ENCODE measurements at places on chromosomes 6 and 20.
A peak's percentile ranks its signal among the peaks of the same experiment; 100 is the strongest.

DNA sequence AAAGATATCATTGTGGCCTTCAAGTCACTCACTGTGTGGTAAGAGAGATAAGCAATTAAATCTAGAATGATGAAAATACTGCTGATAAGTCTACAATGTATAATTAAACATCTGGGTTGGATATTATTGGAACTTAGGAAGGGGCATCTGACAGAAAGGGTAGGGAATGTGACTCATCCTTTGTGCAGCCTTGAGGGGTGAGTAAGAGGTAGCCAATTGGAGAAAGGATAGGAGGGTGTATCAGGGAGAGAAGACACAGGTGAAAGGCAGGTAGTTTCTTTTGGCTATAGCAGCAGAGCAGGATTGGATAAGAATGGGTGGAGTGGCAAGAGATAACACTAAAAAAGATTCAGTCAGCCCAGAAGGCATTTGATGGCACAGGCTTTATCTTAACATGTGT lies 182.0 kb downstream of the COL21A1 start:
- no peak overlapping the region for H3K27ac ChIP-seq
- H3K4me3 ChIP-seq = no peak overlapping the region
- no peaks in the 10 kb centered on the region for H3K36me3 ChIP-seq
- no peak for DNase-seq
- peaks cover 20% of the 10 kb centered on the region for H3K4me1 ChIP-seq
- H3K27me3 ChIP-seq = no peaks in the 10 kb centered on the region

DNA sequence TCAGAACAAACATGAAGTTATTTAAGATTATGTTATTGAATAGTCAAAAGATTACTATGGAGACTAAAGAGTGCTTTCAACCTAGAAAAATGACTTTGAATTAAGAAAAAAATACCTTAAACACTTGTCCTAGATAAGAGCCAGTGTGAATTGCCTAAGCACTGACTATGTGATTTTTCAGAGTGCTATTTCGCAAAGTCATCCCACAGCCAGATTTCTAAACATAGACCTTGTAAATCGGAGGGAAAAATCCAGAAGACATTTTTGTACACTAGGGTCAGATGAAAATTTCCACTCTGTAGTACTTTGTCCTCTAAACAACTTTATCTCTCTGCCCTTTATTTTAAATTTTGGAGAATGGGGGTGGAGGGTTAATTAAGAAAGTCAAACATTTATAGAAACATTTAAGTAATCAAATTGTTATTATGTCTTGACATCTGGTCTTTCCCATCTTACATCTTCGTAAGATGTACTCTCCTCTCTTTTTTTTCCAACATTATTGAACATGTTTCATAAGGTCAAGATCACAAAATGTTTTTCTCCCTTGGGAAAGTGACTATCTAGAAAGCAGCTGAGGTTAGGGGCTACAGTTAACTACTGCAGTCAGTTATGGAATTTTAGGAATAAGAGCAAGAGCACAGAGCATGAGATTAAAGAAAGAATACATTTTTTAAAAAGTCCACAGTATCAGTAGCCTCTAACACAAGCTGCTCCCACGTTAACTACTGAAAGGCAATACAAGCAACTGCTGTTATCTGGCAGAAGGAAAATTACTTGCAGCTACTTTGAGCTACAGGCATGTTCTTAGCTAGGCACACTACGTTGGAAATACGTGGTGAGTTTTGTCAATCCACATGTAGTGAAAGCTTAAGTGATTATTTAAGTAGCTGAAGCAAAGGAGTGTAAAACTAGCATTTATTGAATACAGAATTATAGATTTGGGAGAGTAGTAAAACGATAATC lies 648.5 kb downstream of the HTR1B start:
- peak overlapping the region; percentile 7 for H3K4me3 ChIP-seq
- H3K4me1 ChIP-seq = peaks cover 13% of the 10 kb centered on the region
- DNase-seq = no peak
- H3K27me3 ChIP-seq = no peaks in the 10 kb centered on the region
- no peaks in the 10 kb centered on the region for H3K36me3 ChIP-seq

- H3K27me3 ChIP-seq = no peaks in the 10 kb centered on the region
- H3K4me3 ChIP-seq = no peak overlapping the region
- no peak for DNase-seq
- H3K36me3 ChIP-seq = no peaks in the 10 kb centered on the region
- no peak overlapping the region for H3K27ac ChIP-seq
Measured at GRCh38 chr6:112752791-112753190, 405.7 kb downstream of the RFPL4B start.

- no peak overlapping the region for H3K27ac ChIP-seq
- H3K27me3 ChIP-seq = no peaks in the 10 kb centered on the region
- DNase-seq = no peak
- H3K36me3 ChIP-seq = peaks cover 14% of the 10 kb centered on the region
Measured at GRCh38 chr20:62878244-62879038, 16.8 kb upstream of the TCFL5 start.

GRCh38 chr6:35195120-35195780 lies 18.5 kb upstream of the SCUBE3 start:
- no peak overlapping the region for H3K4me3 ChIP-seq
- H3K27ac ChIP-seq = no peak overlapping the region
- DNase-seq = no peak
- H3K27me3 ChIP-seq = no peaks in the 10 kb centered on the region
- H3K36me3 ChIP-seq = no peaks in the 10 kb centered on the region
- H3K4me1 ChIP-seq = peaks cover 6% of the 10 kb centered on the region

GRCh38 chr6:116008470-116009243 lies 52.0 kb downstream of the FRK start:
- no peaks in the 10 kb centered on the region for H3K36me3 ChIP-seq
- peak; percentile 16 for DNase-seq
- H3K27me3 ChIP-seq = no peaks in the 10 kb centered on the region

DNA sequence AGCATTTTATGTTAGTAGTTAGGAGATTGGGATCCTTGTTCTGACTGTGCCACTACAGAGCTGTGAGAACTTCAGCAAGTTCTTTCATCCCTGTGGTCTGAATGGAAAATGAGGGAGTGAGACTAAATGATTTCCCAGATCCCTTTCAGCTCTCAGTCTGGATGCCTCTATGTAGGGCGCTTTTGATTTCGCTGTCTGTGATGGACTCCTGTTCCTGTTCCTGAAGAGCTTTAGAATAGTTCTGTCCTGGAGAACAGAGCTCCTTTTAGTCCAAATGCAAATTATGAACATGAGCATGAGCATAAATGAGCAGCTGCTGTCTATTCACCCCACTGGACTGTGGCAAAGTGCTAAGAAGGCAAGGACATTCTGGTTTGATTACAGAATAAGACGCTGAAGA lies 61.4 kb upstream of the NT5E start:
- no peaks in the 10 kb centered on the region for H3K27me3 ChIP-seq
- no peak for DNase-seq
- no peak overlapping the region for H3K4me3 ChIP-seq
- no peak overlapping the region for H3K27ac ChIP-seq

- no peak for DNase-seq
- no peak overlapping the region for H3K4me3 ChIP-seq
- no peaks in the 10 kb centered on the region for H3K27me3 ChIP-seq
- no peaks in the 10 kb centered on the region for H3K36me3 ChIP-seq
Measured at GRCh38 chr6:45052325-45052724, 275.8 kb upstream of the RUNX2 start.

DNA sequence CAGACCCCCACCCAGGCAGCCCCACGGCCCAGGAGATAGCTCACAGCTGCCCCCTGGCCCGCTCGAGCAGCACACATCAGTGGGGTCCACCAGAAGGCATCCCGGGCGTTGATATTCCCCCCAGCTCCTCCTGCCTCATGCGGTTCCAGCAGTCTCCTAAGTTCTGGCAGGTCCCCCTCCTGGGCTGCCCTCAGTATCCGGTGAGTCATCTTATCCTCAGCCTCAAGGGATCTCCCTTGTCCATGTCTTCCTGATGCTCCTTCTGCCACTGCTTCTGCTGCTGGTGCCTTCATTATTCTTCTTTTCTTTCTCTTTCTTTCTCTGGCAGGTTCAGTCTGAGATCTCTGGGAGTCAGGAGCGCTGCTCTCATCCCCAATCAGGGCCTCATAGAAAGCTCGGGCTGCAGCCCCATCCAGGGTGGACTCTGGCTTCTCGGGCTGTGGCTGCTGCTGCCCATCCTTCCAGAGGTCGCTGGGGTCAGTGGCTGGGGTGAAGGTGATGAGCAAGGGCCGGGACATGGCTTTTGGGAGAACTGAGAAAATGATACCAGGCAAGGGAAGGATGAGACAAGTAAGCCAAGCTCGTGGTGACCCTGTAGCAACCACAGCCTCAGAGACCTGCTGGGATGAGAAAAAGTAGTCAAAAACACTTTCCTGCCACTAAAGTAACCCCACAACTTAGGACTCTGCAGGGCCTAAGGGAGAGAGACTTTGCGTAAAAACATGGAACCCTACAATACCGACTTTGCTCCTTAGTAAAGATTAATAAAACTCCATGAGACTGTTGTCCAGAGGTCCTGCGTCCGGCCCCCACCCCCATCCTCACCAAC lies 622 bp downstream of the GPANK1 start:
- peaks cover 21% of the 10 kb centered on the region for H3K36me3 ChIP-seq
- H3K4me1 ChIP-seq = peaks cover 65% of the 10 kb centered on the region
- DNase-seq = no peak

DNA sequence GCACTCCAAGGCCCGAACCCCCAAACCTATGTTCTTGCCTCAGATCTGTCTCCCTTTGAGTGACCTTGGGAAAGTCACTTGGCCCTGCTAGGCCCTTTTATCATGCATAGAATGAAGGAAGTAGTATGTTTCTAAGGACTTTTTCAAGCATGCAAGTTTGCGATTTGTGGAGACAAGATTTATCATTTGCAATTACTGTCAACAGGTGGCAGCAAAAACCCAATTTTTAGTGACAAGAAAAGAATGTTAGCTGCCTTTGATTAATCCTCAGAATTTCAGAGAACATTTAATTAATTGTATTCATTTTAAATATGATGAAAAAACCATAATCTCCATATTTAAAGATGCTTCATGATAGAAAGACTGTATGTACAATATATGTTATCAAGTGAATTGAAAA lies 28.3 kb upstream of the PREP start:
- H3K27me3 ChIP-seq = no peaks in the 10 kb centered on the region
- no peak for DNase-seq
- no peaks in the 10 kb centered on the region for H3K36me3 ChIP-seq

GRCh38 chr20:46651091-46651962 lies at the start of gene SLC13A3:
SLC13A3 (minus strand) TSS chr20:46651459; CDS start chr20:46651421, 38 bp downstream.
- no peaks in the 10 kb centered on the region for H3K36me3 ChIP-seq
- peaks cover 18% of the 10 kb centered on the region for H3K4me1 ChIP-seq
- H3K4me3 ChIP-seq = peak within 1 kb of the TSS; percentile 26

- no peak overlapping the region for H3K4me3 ChIP-seq
- DNase-seq = no peak
- H3K27ac ChIP-seq = no peak overlapping the region
- H3K4me1 ChIP-seq = peaks cover 4% of the 10 kb centered on the region
Measured at GRCh38 chr20:38931984-38932383, 5.8 kb downstream of the FAM83D start.

GRCh38 chr6:139597771-139598755 lies 223.6 kb upstream of the CITED2 start:
- peaks cover 13% of the 10 kb centered on the region for H3K4me1 ChIP-seq
- H3K36me3 ChIP-seq = no peaks in the 10 kb centered on the region
- H3K4me3 ChIP-seq = peak overlapping the region; percentile 38
- H3K27me3 ChIP-seq = no peaks in the 10 kb centered on the region

- no peaks in the 10 kb centered on the region for H3K36me3 ChIP-seq
- peak overlapping the region; percentile 66 for H3K4me3 ChIP-seq
- peaks cover 25% of the 10 kb centered on the region for H3K4me1 ChIP-seq
- peaks cover 38% of the 10 kb centered on the region for H3K27me3 ChIP-seq
Measured at GRCh38 chr6:149963212-149963461, 606 bp upstream of the ULBP1 start.

DNA sequence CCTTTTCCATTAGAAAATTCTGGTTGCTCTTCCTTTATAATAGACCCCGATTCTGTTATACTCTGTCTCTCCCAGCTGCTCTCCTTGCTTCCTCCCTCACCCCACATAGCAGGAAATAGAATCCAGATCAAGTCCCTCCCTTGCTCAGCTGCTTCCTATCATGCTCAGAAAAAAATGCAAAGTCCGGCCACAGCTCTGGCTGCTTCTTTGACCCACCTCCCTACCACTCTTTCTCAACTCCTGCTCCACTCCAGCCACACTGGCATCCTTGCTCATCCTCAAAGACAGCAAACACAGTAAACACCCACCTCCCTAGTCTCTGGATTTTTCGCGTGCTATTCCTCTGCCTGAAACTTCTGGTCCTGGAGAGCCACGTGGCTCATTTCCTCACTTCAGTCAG lies 9.1 kb upstream of the SLC22A16 start:
- H3K27me3 ChIP-seq = no peaks in the 10 kb centered on the region
- H3K27ac ChIP-seq = no peak overlapping the region
- no peaks in the 10 kb centered on the region for H3K4me1 ChIP-seq
- H3K4me3 ChIP-seq = no peak overlapping the region

- DNase-seq = peak; percentile 88
- H3K27me3 ChIP-seq = no peaks in the 10 kb centered on the region
- peaks cover 7% of the 10 kb centered on the region for H3K4me1 ChIP-seq
- H3K27ac ChIP-seq = peak overlapping the region; percentile 63
- no peaks in the 10 kb centered on the region for H3K36me3 ChIP-seq
Measured at GRCh38 chr20:51366155-51366886, 176.2 kb downstream of the NFATC2 start.

DNA sequence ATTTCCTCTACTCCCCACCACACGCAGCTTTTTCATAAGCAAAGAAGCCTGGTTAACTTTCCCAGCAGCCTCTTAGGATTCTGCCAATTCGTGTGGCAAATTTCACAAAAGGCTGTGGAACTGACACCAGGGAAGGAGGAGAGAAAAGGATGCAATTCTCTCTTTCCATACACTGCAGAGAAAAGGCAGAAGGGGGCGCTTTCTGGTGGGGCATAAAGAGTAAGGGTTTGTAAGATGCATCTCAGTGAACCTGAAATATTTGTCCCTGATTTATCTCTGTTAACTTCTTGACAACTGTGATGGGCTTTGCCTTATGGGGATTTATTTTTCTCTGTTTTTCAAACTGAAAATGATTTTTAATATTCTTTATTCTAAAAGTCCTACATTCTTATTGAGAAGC lies 45.5 kb upstream of the GLP1R start:
- no peaks in the 10 kb centered on the region for H3K36me3 ChIP-seq
- no peak overlapping the region for H3K27ac ChIP-seq
- no peak overlapping the region for H3K4me3 ChIP-seq
- no peak for DNase-seq
- H3K4me1 ChIP-seq = no peaks in the 10 kb centered on the region

- DNase-seq = no peak
- no peaks in the 10 kb centered on the region for H3K36me3 ChIP-seq
- no peak overlapping the region for H3K4me3 ChIP-seq
- no peaks in the 10 kb centered on the region for H3K4me1 ChIP-seq
- no peaks in the 10 kb centered on the region for H3K27me3 ChIP-seq
Measured at GRCh38 chr6:111812060-111813038, 60.9 kb downstream of the FYN start.

GRCh38 chr6:148780918-148781436 lies 34.1 kb downstream of the UST start:
- no peak for DNase-seq
- peaks cover 41% of the 10 kb centered on the region for H3K4me1 ChIP-seq
- no peak overlapping the region for H3K27ac ChIP-seq
- no peaks in the 10 kb centered on the region for H3K36me3 ChIP-seq
- no peaks in the 10 kb centered on the region for H3K27me3 ChIP-seq

GRCh38 chr20:8490076-8490830 lies 358.2 kb downstream of the PLCB1 start:
- no peaks in the 10 kb centered on the region for H3K36me3 ChIP-seq
- no peak overlapping the region for H3K27ac ChIP-seq
- no peaks in the 10 kb centered on the region for H3K4me1 ChIP-seq
- H3K27me3 ChIP-seq = no peaks in the 10 kb centered on the region
- DNase-seq = no peak
